ENCODE measurements at places on chromosomes 11 and 22. TPM values are rescaled to one million over a fixed set of nuclear protein-coding genes. Genes with fewer than 3 reads are reported as not detected.

GRCh38 chr22:19134176-19134831 lies 3.2 kb downstream of the TSSK2 start:
- H3K36me3 ChIP-seq = no peaks in the 10 kb centered on the region
- no peak for DNase-seq
- no peaks in the 10 kb centered on the region for H3K27me3 ChIP-seq
- H3K4me3 ChIP-seq = no peak overlapping the region

DNA sequence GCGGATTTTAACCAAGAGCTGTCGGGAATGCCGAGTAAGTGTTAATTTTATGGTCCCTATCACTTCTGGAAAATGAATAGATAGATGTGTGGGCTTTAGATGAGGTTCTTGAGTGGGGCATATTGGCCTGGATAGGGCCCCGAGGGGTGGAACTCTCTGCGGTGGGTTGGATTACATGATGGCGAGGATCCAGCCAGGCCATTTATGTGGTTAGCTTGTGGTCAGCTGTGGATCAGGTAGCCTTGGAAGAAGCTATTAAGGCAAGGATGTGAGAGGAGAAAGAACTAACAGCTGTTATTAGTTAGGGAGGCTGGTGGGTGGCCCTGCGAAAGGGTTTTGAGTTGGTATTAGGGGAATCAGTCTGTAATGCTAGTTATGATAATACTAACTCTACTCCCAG lies 268.4 kb downstream of the NELL1 start:
- no peaks in the 10 kb centered on the region for H3K4me1 ChIP-seq
- DNase-seq = no peak

Gene SLC16A8
- 1.3 TPM for polyA plus RNA-seq

- DNase-seq = peak; percentile 24
- H3K4me3 ChIP-seq = no peak overlapping the region
- H3K36me3 ChIP-seq = no peaks in the 10 kb centered on the region
- H3K27ac ChIP-seq = no peak overlapping the region
Measured at GRCh38 chr11:932435-932834, 6.8 kb downstream of the AP2A2 start.

Gene SLC22A12
- not detected for polyA plus RNA-seq

DNA sequence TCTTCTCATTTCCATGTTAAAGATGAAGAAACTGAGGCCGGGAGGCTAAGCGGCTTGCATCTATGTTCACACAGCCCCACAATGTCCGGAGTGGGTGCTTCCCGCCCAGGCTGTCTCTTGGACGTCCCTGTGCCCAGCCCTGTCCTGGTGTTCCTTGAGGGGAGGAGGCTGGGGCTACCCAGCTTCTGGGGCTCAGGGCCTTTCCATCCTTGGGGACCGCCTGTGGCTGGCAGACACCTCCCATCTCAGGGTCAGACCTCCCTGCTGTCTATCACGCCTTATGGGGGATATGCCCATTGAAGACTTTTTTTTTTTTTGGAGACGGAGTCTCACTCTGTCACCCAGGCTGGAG lies 95.5 kb downstream of the WNT7B start:
- H3K27ac ChIP-seq = no peak overlapping the region
- H3K4me1 ChIP-seq = no peaks in the 10 kb centered on the region

Gene PHETA2
- 33.4 TPM for polyA plus RNA-seq

DNA sequence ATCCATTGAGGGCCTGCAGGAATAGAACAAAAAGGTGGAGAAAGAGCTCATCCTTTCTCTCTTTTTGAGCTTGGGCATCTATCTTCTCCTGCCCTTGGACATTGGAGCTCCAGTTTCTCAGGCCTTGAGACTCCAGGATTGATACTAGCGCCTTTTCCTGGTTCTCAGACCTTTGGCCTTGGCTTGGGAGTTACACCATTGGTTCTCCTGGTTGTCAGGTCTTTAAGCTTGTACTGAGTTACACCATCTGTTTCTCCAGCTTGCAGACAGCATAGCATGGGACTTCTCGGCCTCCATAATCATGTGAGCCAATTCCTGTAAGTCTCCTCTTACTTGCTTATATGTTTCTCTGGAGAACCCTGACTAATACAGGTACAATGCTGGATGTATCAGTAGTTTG lies 72.6 kb downstream of the GRK3 start:
- no peaks in the 10 kb centered on the region for H3K4me1 ChIP-seq
- H3K36me3 ChIP-seq = no peaks in the 10 kb centered on the region

- no peak for DNase-seq
- H3K27ac ChIP-seq = no peak overlapping the region
- no peaks in the 10 kb centered on the region for H3K4me1 ChIP-seq
Measured at GRCh38 chr22:39658367-39658766, 87.8 kb downstream of the CACNA1I start.

- H3K27ac ChIP-seq = no peak overlapping the region
- H3K36me3 ChIP-seq = no peaks in the 10 kb centered on the region
- no peak overlapping the region for H3K4me3 ChIP-seq
- no peak for DNase-seq
- no peaks in the 10 kb centered on the region for H3K27me3 ChIP-seq
Measured at GRCh38 chr22:48842976-48843375, 984.7 kb downstream of the BRD1 start.

Gene VPREB1
- polyA plus RNA-seq = not detected

GRCh38 chr11:131219646-131220045 lies 150.8 kb upstream of the NTM start:
- H3K4me1 ChIP-seq = no peaks in the 10 kb centered on the region
- no peak for DNase-seq
- H3K27ac ChIP-seq = no peak overlapping the region
- H3K36me3 ChIP-seq = no peaks in the 10 kb centered on the region

DNA sequence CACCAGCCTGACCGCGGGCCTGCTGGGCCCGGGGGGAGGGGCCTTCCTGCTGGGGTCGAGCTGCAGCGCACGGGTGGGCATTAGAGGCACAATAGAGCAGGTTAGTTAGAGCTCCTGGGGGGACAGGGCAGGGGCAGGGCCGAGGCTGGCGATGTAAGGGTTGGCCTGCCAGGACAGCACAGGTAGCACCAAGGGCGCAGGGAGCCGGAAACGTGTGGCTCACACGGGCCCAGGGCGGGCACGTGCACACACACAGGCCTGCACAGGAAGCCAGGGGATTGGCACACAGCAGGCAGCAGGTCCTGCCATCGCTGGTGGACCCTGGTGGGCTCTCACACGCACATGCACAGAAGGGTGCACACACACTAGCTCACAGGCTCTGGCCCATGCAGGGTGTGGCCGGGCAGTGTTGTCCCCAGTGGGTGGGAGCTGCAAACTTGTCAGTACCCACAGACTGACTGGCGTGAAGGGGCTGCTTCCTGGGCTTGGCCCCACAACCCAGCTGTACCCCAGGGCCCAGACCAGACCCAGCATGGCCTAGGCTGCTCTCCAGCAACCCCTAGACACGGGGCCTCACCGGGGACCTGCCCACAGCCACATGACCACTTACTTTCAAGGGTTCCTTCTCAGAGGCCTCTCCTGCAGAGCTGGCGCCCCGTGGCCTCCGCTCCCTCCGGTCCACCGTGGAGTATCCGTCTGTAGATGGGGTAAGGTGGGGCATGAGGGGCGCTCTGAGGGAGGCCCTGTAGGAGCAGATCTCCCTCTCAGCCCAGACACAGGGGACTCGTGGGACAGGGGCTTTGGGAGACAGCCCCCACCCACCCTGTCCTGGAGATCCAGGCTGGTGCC lies 29.9 kb upstream of the TXNRD2 start:
- H3K4me1 ChIP-seq = no peaks in the 10 kb centered on the region
- no peak overlapping the region for H3K4me3 ChIP-seq
- H3K27me3 ChIP-seq = no peaks in the 10 kb centered on the region
- H3K27ac ChIP-seq = no peak overlapping the region
- DNase-seq = no peak

DNA sequence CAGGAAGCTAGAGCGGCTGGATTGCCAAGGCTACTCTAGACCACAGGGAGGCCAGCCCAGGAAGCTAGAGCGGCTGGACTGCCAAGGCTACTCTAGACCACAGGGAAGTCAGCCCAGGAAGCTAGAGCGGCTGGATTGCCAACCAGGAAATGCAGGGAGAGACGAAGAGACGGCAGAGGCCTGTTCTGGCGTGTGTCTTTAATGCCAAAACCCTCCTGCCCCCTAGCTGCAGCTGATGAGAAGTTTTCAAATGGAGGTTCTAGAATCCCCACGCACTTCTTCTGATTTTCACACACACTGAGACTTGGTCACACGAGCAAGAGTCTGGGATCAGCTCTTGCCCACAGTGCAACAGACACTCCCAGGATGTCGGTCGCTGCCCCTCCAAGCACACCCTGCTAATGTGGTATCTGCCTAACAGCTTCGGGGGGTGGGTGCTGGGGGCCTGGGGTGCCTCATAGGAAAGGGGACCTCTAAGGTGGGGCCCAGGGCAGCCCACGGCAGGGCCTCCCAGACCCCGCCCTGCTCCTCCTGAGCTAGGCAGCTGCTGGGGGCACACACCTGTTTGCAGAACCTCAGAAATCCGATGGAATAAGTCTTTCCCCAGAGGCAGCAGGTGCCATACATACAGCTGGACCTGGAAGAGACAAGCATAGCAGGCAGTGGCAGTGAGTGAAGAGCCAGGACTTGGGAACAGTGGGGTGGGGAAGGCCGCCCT lies 28.5 kb downstream of the MAFF start:
- no peaks in the 10 kb centered on the region for H3K27me3 ChIP-seq
- H3K27ac ChIP-seq = peak overlapping the region; percentile 50
- H3K4me3 ChIP-seq = no peak overlapping the region
- peak; percentile 74 for DNase-seq
- peaks cover 20% of the 10 kb centered on the region for H3K36me3 ChIP-seq

DNA sequence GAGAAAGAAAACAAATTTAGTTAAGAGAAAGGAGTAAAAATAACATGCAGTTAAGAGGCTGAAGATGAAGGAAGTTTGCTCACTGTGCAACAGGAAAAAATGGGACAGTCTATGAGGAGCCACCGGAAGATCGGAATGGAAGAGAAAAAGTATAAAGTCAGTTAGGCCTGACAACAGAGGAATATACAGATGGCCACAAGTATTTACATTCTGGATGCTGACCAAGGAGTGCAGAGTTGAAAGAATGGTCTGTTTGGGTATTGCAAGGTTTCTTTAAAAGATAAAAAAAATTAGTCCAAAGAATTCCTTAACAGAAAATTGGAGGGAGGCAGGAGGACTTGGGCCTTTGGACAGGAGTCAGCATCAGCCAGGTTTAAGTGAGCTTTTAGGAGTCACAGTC lies 37.5 kb downstream of the RBFOX2 start:
- peaks cover 36% of the 10 kb centered on the region for H3K4me1 ChIP-seq
- H3K36me3 ChIP-seq = no peaks in the 10 kb centered on the region
- H3K27me3 ChIP-seq = no peaks in the 10 kb centered on the region
- DNase-seq = no peak
- no peak overlapping the region for H3K4me3 ChIP-seq
- H3K27ac ChIP-seq = no peak overlapping the region

DNA sequence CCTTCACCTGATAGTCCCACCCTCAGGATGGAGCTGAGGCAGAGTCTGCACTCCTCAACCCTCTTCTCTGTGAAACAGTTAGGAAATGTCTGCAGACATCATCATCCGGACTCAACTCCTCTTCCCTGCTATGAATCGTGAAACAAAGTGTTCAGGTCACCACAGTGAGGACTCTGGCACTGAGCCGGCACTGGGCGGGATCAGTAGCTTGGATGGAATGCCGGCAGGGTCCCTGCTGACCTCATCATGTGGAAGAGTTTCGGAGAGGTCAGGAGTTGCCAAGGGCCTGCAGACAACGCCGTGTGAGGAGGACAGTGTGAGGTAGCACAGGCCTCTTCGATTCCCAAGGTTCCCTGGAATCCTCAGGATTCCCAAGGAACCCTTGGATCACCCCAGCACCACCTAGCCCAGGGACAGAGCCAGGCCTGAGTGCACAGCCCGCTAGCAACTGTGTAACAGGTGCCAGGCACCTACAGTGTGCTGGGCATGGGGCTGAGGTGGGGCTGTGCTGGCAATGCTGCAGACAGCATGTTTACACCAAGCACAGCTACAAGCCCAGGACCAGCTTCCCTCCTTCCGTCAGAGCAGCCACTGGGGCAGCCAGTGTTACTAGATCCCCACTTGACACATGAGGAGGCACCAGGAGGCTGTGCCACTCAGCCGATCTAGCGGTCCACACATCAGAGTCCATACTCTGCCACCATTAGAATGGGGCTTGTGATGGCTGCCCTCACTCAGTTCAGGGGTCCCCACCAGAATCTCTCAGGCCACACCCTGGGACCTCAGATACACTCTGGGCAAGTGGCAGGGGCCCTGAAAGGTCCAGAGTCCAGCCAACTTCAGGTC lies 693 bp upstream of the LINC01488 start:
- peak; percentile 32 for DNase-seq
- no peak overlapping the region for H3K4me3 ChIP-seq
- no peaks in the 10 kb centered on the region for H3K27me3 ChIP-seq
- H3K4me1 ChIP-seq = peaks cover 11% of the 10 kb centered on the region

Gene ACRV1
- 0.10 TPM for polyA plus RNA-seq

- no peaks in the 10 kb centered on the region for H3K27me3 ChIP-seq
- DNase-seq = no peak
- no peak overlapping the region for H3K4me3 ChIP-seq
- H3K4me1 ChIP-seq = peaks cover 7% of the 10 kb centered on the region
Measured at GRCh38 chr11:4049006-4049405, 45.6 kb upstream of the RRM1 start.

DNA sequence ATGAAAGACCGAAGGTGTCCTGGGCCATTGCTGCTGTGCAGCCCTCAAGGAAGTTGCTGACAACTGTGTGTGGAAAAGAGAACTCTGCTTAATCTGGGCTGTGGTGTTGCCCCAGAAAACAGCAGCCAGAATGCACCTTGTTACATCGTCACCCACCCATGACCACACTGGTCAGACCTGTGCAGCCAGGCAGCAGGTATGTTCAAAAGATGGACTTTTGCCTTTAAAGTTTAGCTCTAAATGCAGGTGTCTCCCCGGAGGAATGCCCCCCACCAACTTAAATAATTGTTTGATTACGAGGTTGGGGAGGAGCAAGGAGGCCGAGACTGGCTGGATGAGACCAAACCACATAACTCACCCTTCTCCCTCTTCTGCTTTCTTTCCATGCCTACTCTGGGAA lies 15.3 kb upstream of the POLA2 start:
- no peak for DNase-seq
- H3K27ac ChIP-seq = no peak overlapping the region
- H3K4me3 ChIP-seq = no peak overlapping the region
- no peaks in the 10 kb centered on the region for H3K4me1 ChIP-seq

DNA sequence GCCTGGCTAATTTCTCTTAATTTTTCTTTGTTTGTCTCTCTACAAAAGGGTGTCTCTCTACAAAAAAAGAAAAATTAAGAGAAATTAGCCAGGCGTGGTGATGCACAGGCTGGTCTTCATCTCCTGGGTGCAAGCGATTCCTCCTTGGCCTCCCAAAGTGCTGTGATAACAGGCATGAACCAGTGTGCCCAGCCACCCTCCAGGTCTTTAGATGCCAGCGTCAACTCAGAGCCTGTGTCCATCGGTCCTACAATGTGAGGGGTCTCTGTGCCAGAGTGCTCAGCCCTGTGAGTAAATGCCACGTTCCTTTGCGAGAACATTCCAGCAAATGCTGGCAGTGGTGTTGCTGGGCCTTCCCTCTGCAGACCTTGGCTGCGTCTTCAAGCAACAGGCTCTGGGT lies 62.7 kb downstream of the IGF2 start:
- no peaks in the 10 kb centered on the region for H3K36me3 ChIP-seq
- H3K4me1 ChIP-seq = peaks cover 14% of the 10 kb centered on the region
- no peak for DNase-seq
- H3K27me3 ChIP-seq = peaks cover 36% of the 10 kb centered on the region
- H3K27ac ChIP-seq = no peak overlapping the region

Gene NECTIN1
- 1.0 TPM for polyA plus RNA-seq
